PC-3 (cell line): ENCODE measurements at places on chromosomes 11 and 22. TPM values are rescaled to one million over a fixed set of nuclear protein-coding genes. Genes with fewer than 3 reads are reported as not detected.

- no peak for DNase-seq
- no peak overlapping the region for H3K4me3 ChIP-seq
- no peaks in the 10 kb centered on the region for H3K36me3 ChIP-seq
- peak overlapping the region; percentile 37; the same call in 1 of the 2 replicates for H3K27ac ChIP-seq
- peaks cover 11% of the 10 kb centered on the region for H3K4me1 ChIP-seq
These were observed 3.1 kb upstream of the CLDN5 start for GRCh38 chr22:19527321-19527721.

DNA sequence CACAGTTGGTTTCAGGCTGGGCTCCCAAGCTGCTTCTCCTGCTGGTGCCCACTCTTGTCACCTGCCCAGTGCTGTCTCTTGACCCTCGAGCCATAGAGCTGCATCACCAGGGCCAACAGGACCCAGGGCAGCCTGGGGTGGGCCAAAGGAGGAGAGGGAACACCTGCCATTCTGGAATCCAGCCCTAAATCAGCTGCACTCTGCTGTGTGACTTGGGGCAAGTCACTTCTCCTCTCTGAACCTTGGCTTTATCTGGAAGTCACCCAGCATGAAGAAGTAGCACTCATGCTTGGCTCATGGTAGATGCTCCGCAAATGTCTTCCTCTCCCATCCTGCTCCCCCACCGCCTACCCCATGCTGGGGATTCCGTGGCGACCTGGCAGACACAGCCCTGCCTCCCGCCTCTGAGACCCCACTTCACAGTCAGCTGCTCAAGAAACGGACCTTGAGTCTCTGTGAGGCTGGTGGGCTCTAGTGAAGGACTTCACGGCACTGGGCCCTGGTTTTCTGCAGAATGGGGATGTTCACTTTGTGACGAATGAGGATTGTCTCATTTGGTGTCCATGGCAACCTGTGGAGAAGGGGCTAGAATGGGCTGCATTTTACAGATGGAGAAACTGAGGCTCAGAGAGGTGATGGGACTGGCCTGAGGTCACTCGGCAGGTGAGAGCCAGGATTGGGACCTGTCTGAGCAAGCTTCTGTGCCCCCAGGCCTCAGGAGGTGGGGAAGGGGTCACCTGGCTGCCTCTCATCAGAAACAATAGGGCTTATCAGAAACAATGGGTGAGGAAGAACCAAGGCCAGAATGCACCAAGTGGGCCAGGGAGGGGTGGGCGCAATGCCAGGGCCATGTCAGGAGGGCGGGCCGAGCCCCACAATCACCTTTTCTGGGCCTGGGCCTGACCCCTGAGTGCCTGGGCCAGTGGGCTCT, 12.4 kb downstream of the EMID1 start:
- no peak for DNase-seq
- H3K4me1 ChIP-seq, result peaks cover 6% of the 10 kb centered on the region; the same call in 1 of the 2 replicates
- no peak overlapping the region for H3K4me3 ChIP-seq

Gene RIMBP3C
- 0.29 TPM in 1 of 2 replicates, not detected in the other for total RNA-seq

DNA sequence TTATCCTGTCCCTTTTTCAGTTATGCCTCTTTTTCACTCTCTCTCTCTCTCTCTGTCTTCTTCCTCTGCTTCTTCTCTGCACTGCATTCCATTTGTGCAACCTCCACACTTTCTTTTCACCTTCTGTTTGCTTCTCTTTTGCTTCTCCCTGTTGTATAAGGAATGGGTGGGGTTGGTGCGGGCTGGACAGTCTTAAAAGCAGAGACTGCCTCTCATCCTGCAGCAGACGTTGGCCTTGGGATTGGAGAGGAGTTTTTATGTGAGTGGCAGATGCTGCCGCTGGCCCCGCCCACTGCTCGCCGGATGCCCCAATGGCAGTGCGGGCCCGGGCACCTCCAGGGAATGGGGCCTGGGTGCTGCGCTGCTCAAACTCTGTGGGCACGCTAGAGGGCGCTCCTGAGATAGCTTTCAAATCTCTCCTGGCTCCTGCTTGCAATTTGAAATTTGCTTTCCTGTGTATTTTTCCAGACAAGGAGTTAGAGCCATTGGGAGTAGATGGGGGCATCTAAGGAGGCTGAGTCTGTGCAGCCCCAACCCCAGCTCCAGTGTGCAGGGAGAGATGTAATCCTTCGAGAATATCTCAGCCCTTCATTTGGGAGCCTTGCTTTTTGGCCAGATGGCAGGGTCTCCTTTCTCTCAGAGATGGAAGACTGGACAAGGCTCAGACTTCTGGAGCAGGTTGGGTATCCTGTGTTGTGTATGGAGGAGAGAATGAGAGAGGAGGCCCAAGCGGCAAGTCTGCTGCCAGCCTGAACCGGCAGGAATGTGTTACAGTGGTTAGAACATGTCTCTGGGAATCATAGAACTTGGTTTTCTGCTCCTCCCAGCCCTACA, 81.2 kb downstream of the GRAMD1B start:
- no peak overlapping the region for H3K4me3 ChIP-seq
- no peaks in the 10 kb centered on the region for H3K27me3 ChIP-seq
- H3K36me3 ChIP-seq, result 0 out of 2 replicates have a peak, but pooled peaks cover 5% of the 10 kb centered on the region
- peaks cover 10% of the 10 kb centered on the region; the same call in 1 of the 2 replicates for H3K4me1 ChIP-seq
- no peak overlapping the region for H3K27ac ChIP-seq

Gene MPEG1
- not detected in 2 replicates for total RNA-seq

DNA sequence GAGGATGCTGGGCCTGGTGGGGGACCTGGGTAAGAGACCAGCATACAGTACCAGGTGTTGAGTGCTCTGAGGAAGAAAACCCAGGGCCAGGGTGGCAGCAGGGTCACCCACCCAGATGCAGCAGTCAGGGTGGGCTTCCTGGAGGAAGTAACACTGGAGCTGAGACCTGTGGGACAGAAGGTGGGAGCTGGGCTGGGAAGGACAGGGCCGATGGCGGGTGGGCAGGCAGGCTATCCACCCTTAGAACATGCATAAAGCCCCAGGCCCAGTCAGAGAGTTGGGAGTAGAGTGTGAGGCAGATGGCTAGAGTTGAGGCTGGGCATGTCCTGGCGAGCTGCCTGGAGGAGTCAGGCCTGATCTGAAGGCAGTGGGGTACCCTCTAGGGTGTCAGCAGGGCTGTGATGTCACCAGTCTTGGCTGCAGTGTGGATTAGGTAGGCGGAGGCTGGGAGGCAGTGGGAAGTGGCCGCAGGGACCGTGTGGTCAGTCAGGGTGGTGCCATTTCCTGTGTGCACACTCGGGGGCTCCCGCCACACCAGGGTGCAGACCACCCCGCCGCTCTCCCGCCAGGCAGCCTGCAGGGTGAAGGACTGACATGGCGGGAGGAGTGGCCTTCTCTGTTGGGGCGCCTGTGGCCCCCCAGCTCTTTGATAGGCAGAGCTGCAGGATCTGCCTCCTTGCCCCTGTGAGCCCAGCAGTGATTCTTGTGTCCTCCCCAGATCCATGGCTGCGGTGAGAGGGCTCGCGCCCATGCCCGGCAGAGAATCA, 35.3 kb downstream of the IGHMBP2 start:
- no peaks in the 10 kb centered on the region for H3K27me3 ChIP-seq
- peaks cover 32% of the 10 kb centered on the region; the same call in 1 of the 2 replicates for H3K36me3 ChIP-seq
- H3K27ac ChIP-seq, result no peak overlapping the region

Gene SCARF2
- total RNA-seq, result 2.7 and 5.4 TPM in 2 replicates

GRCh38 chr11:3217818-3218482, 663 bp downstream of the MRGPRG start:
- H3K27ac ChIP-seq, result no peak overlapping the region
- DNase-seq, result no peak
- peaks cover 30% of the 10 kb centered on the region for H3K27me3 ChIP-seq

- H3K27me3 ChIP-seq, result no peaks in the 10 kb centered on the region
- H3K27ac ChIP-seq, result peak overlapping the region; percentile 69; the same call in 1 of the 2 replicates
- no peaks in the 10 kb centered on the region for H3K36me3 ChIP-seq
- peaks cover 40% of the 10 kb centered on the region for H3K4me1 ChIP-seq
- H3K4me3 ChIP-seq, result no peak overlapping the region; the same call in 1 of the 2 replicates
These were observed 11.8 kb downstream of the ABTB2 start for GRCh38 chr11:34345991-34346480.

- no peak for DNase-seq
- H3K27me3 ChIP-seq, result no peaks in the 10 kb centered on the region
- peak overlapping the region; percentile 58 for H3K4me3 ChIP-seq
- H3K4me1 ChIP-seq, result peaks cover 51% of the 10 kb centered on the region
- H3K36me3 ChIP-seq, result no peaks in the 10 kb centered on the region
These were observed 65.8 kb upstream of the WNT7B start for GRCh38 chr22:46042786-46043185.

Gene PDE3B
- total RNA-seq, result 0.11 TPM in 1 of 2 replicates, not detected in the other

DNA sequence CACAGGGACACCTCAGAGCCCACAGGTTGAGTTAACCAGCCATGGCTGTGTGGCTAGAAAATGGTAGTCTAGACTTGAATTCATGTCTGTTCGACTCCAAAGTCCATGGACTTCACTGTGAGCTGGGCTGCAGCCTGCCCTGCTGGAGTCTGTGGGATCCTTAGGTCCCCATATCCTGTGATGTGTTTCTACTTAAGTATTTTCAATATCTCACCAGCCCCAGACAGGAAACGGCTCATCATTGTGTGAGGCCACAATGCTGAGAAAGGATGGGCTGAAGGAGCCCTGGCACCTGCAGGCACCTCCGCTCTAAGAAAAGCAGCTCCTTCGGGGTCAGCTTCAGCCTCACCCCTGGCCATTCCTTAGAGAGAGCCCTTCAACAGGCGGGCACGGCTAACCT, 93.1 kb downstream of the NAT10 start:
- no peaks in the 10 kb centered on the region for H3K36me3 ChIP-seq
- no peak overlapping the region for H3K27ac ChIP-seq
- no peaks in the 10 kb centered on the region for H3K27me3 ChIP-seq
- no peak overlapping the region for H3K4me3 ChIP-seq
- DNase-seq, result no peak

Gene BEST1
- total RNA-seq, result 0.22 TPM in 1 of 2 replicates, not detected in the other

Gene NARS2
- total RNA-seq, result 33.5 and 35.5 TPM in 2 replicates

DNA sequence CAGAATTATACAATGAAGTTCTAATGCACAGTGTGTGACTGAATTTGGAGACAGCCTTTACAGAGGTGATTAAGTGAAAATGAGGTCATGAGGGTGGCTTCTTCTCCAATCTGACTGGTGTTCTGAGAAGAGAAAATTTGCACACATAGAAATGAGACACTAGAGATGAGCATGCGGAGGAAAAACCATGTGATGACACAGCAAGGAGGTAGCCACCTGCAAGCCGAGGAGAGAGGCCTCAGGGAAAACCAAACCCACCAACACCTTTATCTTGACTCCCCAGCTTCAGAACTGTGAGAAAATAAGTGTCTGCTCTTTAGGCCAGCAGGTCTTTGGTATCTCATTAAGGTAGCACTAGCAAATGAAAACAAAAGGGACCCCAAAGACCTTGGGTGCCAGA, 93.2 kb downstream of the GGTLC2 start:
- DNase-seq, result no peak
- peaks cover 36% of the 10 kb centered on the region for H3K27me3 ChIP-seq
- no peaks in the 10 kb centered on the region for H3K4me1 ChIP-seq
- no peak overlapping the region for H3K4me3 ChIP-seq

Gene F2
- not detected in 2 replicates for total RNA-seq

Gene PLET1
- total RNA-seq, result 0.26 TPM in 1 of 2 replicates, not detected in the other

Gene KMT2A
- total RNA-seq, result 35.3 and 38.2 TPM in 2 replicates

GRCh38 chr11:122046846-122047245, 69.2 kb downstream of the BLID start:
- no peaks in the 10 kb centered on the region for H3K36me3 ChIP-seq
- DNase-seq, result peak; percentile 74
- H3K27ac ChIP-seq, result peak overlapping the region; percentile 80
- peaks cover 38% of the 10 kb centered on the region for H3K4me1 ChIP-seq

Gene HPX
- total RNA-seq, result 1.6 TPM in 1 of 2 replicates, not detected in the other

- H3K27me3 ChIP-seq, result no peaks in the 10 kb centered on the region
- no peak for DNase-seq
- no peak overlapping the region for H3K4me3 ChIP-seq
- no peak overlapping the region for H3K27ac ChIP-seq
- H3K4me1 ChIP-seq, result peaks cover 21% of the 10 kb centered on the region
- H3K36me3 ChIP-seq, result peaks cover 47% of the 10 kb centered on the region
These were observed 2.0 kb downstream of the DHCR7 start for GRCh38 chr11:71446150-71446549.

GRCh38 chr22:27192135-27192829, 534.9 kb downstream of the MIAT start:
- H3K36me3 ChIP-seq, result no peaks in the 10 kb centered on the region
- no peak for DNase-seq
- peaks cover 5% of the 10 kb centered on the region; the same call in 1 of the 2 replicates for H3K27me3 ChIP-seq
- H3K4me3 ChIP-seq, result no peak overlapping the region
- H3K27ac ChIP-seq, result no peak overlapping the region

DNA sequence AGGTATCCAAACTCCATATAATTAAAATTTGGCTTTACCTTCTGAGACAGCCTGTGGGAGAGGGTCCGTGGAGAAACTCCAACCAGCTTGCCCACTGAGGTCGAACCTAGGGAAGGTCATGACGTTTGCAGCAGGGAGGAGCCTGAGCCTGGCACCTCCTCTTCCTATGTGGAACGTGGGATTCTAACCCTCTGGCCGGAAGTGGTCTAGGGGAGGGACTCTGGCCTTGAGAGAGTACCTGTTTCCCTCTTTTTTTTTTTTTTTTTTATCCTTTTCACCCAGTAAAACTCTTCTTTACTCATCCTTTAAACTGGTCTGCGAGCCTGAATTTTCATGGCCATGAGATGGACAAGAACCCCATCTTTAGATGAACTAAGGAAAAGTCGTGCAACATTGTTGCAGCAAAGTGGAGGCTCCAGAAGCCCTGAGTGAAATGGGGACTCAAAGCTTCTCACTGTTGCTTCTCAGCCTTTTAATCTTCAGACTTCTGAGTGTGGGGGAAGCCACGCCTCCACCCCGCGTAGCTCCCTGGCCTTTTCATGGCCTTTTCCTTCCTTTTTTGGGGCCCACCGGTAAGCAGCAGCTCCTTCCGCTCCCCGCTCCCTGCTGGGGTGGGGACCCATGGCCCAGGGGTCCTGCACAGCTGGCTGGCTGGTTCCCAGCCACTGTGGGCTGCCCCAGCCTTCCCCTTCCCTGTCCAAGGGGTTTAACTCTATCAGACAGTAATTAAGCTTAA, 1359.9 kb downstream of the LRRC4C start:
- no peaks in the 10 kb centered on the region for H3K4me1 ChIP-seq
- H3K36me3 ChIP-seq, result no peaks in the 10 kb centered on the region
- no peaks in the 10 kb centered on the region for H3K27me3 ChIP-seq
- H3K27ac ChIP-seq, result no peak overlapping the region
- no peak overlapping the region for H3K4me3 ChIP-seq
- DNase-seq, result no peak

GRCh38 chr22:40975366-40975765, 24.2 kb downstream of the RBX1 start:
- DNase-seq, result no peak
- H3K4me1 ChIP-seq, result no peaks in the 10 kb centered on the region
- H3K36me3 ChIP-seq, result peaks cover 6% of the 10 kb centered on the region; the same call in 1 of the 2 replicates
- H3K4me3 ChIP-seq, result no peak overlapping the region
- no peaks in the 10 kb centered on the region for H3K27me3 ChIP-seq
- no peak overlapping the region for H3K27ac ChIP-seq
